ENCODE measurements at places on chromosomes 1 and 21.

- DNase-seq: peak; percentile 25
These were observed 560 bp downstream of the PLEKHM2 start for GRCh38 chr1:15684468-15685291.

DNA sequence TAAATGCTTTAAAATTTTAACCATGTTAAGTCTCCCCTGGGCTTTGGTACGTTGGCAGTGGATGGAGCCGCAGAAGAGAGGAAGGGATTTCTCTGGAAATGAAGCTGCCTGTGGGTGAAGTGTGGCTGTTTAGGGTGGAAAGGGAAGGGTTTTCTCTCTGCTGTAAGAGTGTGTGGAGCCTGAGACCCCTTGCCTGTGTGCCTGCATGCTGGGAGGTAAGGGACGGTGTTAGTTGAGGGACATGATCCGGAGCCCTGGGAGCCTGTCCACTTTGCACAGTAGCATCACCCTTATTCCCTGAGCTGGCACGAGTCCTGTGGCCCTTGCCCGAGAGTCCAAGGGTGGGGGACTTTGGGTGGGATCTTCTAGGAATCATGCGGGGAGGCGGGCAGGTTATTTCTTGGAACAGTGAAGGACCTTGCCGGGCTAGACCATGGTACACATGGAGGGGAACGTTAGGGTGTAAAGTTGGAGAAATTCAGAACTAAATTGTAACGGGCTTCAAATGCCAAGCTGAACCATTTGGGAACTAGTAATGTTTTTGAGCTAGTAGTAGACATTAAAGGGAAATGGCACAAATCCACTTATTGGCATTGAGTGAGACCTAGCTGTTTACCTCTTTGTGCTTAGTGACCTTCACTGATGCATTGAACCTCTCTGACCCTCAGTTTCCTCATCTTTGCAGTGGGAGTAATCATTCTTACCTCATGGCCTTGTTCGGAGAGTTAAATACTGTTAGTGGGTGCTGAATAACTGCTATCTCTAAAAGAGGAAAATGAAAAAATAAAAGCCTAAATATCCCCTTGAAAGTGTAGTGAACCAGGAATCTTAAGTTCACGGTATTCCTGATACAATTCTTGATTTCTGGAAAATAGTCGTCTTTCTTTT, 3.5 kb downstream of the GALNT2 start:
- DNase-seq: no peak

- DNase-seq: no peak
These were observed 30.2 kb downstream of the TRAF5 start for GRCh38 chr1:211356723-211357407.

DNA sequence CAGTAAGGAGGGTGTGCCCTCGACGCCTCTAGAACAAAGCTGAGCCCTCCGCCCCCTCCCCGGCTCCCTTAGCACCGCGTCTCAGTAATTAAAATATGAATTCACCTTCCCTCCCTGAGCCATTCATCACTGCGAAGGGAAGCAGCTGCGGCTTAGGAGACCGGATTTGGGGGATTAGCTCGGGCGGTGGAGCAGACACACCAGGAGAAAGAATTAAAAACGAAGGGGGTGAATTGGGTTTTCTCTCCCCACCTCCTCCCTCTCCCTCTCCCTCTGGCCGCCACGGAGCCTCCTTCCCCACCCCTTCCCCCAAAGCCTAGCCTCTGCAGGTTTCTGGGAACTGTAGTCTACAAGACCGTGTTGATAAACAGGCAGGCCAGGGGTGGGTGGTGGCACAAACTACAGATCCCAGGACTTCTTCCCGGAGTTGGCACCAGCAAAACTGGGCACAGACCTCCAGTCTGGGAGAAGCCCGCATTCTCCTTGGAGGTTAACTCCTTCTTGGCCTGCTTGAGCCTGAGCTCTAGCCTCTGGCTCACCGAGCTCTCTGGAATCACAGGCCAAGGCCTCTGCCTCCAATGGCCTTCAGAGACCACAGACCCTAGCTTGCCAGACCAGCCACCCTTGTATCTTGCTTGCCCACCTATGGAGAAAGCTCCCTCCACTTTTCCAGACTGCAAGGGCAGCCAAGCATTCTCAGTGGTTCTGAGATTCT, 10.8 kb downstream of the BLACAT1 start:
- no peak for DNase-seq

DNA sequence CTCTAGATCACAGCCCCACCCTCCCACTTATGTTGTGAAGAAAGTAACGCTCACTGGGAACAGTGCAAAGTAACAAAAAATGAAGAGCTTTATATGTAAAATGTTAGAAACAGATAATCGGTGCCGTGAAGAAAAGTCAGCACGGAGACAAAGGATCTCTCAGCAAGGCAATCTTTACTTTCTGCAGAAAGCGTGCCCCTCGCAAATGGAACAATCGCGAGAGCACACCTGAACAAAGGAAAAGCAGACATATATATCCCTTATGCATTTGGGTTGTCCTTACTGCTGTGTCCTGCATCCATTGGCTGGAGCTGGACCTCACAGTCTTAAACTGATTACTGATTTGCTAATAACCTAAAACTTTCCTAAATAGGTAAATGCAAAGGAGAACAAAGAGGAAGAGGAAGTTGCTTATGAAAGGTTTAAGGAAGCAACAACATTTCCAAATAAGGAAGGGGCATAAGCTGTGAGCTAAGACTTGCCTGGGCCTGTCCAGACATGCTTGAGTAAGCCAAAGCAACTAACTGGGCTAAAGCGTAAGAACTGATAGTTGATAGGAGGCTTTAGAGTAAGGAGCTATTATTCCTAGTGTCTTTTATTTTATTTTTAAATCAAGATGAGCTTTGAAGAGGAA, 89.7 kb downstream of the GTF2B start:
- no peak for DNase-seq

DNA sequence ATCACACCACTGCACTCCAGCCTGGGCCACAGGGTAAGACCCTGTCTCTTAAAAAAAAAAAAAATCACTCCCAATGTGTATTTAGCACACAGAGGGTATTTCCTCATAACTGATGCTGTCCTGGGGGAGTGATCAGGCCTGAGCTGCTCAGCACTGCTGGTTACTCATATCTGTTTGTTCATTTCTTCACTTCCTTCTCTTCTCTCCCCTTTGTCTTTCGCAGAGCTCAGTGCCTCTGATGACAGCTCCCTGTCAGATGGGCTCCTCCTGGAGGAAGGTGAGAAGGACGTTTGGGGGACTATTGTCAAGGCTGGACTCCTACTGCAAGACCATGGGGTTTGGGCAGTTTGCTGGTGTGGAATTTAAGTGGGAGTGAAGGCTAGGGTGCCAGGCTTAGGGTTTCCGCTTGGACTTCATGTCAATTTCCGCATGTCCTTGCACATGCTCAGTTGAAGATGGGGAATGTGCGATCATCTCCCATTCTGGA, 13.0 kb downstream of the INAVA start:
- DNase-seq: no peak

DNA sequence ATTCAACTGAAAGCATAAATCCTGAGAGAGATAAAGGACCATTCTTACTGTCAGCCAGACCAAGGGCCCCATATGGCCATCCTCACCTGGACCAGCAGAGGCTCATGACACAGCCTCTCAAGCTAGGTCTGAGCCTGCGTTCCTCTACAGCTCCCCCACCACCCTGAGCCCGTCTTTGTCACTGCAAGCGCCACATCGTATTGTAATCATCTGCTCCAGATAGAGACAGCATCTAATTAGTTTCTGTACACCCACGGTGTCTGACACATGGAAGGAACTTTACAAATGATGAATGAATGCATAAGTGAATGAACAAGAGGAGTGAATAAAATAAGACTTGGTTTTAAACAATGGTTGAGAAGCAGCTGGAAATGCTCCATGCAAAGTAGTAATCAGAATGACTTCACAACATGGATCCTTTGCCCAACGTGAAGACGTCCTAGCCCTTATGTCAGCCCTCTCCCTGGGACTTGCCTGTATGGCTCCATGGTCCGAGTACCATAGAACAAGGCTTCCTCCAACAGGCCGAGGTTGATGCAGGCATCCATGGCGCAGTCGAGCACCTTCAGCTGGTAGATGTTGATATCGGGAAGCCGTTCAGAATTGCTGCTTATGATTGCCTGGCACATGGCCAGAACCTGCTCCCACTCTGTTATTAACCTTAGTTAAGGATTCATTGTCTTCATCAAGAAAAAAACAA, 648.9 kb downstream of the SMYD3 start:
- no peak for DNase-seq

DNA sequence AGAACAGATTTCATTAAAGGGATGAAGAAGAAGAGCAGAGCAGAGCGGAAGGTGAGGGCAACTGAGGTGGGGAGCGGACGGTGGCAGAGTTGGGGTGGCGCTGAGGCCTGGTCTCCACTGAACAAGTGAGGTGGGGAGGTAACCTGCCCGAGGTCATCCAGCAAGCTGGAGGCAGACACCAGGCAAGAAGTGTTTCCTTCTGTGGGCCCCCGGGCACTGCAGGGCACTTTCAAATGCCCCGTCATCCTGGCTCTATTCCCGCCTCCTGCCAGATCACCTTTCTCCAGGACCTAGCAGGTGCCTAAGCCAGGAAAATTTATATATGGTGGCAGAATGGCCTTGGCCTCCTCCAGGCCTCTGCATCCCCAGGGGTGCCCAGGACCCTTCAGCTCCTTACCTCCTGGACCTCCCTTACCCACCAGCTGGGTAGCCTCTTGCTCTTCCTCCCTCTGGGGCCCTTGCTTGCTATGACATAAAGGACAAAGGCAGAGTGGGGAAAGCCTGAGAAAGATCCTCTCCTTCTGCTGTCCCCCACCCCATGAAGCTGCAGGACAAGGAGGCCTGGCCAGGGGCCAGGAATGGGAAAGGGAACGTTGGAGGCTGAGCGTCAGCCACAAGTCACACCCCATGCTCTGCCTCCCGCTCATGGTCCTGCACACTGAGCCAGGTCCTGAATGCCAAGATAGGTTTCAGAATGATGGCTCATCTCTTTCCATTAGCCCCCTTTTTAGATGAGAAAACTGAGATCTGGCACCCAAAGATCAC, 29.0 kb downstream of the VWA5B1 start:
- DNase-seq: no peak

DNA sequence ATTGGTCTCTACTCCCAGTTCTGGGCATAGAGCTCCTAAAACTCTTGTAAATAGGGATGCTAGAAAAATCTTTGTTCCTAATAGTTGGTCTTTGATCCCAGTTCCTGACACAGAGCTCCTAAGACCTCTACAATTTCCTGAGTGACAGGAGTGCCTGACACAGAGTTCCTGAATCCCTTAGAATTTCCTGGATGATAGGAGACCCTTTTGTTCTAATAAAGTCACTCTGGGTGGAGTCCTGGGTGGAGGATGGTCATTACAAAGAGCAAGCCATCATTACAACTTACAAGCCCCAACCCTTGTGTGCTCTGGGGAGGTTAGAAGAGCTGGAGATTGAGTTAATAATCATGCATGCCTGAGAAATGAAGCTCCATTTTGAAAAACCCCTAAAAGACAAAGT, 58.4 kb downstream of the ZZZ3 start:
- no peak for DNase-seq

DNA sequence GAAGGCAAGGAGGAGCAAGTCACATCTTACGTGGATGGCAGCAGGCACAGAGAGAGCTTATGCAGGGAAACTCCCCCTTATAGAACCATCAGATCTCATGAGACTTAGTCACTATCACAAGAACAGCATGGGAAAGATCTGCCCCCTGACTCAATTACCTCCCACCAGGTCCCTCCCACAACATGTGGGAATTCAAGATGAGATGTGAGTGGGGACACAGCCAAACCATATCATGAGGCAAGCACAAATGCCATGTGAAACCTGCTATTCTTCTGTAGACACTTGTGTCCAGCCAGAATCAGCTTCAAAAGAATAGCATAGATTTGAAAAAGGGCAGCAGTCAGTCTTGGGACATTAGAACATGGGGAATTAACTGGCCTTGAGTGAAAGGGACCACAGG, 32.2 kb upstream of the UBE2U start:
- DNase-seq: no peak

DNA sequence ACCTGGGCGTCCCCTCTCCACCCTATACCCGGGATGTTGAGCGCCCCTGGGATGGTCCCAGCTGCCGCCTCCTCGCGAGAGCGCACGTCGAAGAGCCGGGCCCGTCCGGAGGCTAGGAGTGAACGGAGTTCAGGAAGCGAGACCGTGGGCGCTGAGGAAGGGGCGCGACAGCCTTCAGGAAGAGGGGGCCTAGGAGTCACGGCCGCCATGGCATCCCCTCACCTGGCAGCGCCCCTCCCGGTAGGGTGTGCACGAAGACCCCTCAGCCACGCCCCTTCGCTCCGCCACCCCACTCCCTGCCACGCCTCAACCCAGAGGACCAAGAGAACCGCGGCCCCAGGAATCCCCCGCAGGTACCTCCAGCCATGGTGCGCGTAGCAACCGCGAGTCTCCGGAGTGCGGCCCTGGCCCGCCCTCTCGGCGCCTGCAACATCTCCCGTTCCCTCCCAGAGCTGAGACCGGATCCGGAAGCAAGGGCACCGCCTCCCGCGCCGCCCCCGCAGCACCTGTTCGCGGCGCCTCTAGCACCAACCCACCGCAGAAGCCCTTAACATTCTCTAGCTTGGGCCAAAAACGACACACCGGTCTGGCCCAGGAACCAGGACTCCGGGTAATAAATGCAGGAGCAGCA, at the start of gene TSTD1:
TSS of gene TSTD1 (minus strand) at position 442 of the 631 bp plus-strand sequence. CDS start at position 367, 75 bp downstream.
- peak; percentile 75 for DNase-seq

DNA sequence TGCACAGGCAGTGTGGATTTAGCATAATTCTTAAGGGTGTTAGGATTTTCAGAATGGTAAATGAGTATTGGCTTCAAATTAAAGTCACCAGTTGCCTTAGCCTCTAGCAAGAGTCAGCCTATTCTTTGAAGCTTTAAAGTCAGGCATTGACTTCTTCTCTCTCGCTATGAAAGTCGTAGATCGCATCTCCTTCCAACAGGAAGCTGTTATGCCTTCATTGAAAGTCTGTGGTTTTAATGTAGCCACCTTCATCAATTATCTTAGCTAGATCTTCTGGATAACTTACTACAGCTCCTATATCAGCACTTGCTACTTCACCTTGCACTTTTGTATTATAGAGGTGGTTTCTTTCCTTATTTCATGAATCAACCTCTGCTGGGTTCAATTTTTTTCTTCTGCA, 320.2 kb downstream of the PTPRC start:
- no peak for DNase-seq

GRCh38 chr1:187032316-187032981, 203.7 kb downstream of the PLA2G4A start:
- no peak for DNase-seq

GRCh38 chr21:32749662-32750061, 21.8 kb upstream of the SYNJ1 start:
- DNase-seq: no peak

- DNase-seq: no peak
These were observed 4.8 kb downstream of the PDZK1IP1 start for GRCh38 chr1:47184822-47185677.

DNA sequence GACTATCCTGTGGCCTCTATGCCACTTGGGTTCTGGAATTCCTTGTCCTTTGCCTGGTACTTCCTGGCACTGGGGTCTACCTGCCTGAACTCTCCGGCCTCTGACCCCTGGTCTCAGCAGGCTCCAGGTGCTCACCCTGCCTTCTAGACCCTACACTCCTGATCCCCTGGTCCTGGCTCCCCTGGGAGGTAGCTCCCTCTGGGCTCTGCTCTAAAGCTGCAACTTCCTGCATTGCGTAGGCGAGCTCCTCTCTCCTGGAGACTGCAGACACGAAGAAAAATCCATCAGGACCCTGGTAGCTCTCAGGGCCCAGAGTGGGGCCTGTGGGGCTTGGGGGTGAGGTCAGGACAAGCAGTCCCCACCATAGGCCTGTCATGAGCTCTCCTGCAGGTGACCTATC, 7.8 kb upstream of the PLEKHG5 start:
- DNase-seq: no peak

- no peak for DNase-seq
These were observed 11.4 kb downstream of the AKNAD1 start for GRCh38 chr1:108845446-108845845.
